Activated CD8-positive, alpha-beta memory T cell treated with anti-CD3 and anti-CD28 coated beads, Interleukin-2, amount 50 U/mL, for 48 hours (primary cell): ENCODE measurements at places on chromosomes 6 and 20.

DNA sequence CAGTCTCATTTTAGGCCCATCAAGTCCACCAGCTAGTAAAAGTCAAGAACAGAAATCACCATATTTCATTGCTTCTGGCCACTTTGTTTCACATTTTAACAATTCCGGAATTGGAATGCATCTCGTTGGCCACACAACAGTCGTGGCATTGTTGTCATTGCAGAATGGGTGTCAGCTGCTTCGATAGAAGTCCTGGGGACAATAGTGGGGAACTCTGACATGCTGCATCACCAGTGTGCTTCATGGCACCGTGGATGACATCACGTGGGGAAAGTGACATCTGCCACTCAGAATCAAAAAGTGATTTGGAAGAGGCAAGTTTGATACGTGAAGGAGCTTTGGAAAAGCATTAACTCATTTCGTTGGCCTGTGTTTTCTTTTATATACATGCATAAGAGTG is 43.8 kb upstream of the XRN2 start:
- no peak for DNase-seq

- DNase-seq = no peak
Observed at GRCh38 chr20:38199501-38200390, 34.7 kb upstream of the TGM2 start.

GRCh38 chr6:105587349-105588122 is 184.7 kb upstream of the PREP start:
- DNase-seq = no peak

DNA sequence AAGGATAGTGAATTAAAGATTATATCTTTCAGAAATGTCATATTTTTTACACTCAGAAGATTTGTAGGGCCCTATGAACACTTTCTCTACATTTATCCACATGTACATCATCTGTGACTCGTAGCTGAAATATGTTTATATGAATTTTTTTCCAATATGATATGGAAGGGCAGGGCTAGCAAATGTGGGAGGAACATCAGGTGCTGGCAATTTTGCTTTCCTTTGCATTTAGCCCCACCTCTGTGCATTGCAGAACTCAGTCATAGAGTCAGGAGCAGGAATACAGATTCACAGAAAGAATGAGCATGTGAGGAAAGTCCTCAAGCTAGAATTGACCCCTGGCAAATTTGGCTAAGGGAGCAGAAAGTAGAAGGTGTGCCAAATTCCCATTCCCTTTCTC is 129.9 kb downstream of the CRYBG1 start:
- DNase-seq = no peak

DNA sequence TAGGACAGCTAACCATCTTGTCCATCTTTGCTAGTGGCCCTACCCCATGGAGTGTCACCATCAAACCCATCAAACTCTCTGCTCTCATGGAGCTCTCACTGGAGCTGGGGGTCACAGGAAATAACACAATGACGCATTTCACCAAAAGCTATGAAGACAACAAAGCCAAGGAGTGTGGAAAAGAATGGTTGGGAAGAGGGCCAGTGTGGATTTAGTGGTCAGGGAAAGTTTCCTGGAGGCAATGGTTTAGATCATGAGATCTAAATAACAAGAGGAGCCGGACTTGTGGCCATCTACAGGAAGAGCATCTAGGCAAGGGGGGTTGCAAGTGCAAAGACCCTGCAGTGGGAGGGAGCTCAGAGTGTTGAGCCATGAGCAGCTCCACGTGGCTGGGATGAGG is 189.5 kb downstream of the BMP7 start:
- no peak for DNase-seq

DNA sequence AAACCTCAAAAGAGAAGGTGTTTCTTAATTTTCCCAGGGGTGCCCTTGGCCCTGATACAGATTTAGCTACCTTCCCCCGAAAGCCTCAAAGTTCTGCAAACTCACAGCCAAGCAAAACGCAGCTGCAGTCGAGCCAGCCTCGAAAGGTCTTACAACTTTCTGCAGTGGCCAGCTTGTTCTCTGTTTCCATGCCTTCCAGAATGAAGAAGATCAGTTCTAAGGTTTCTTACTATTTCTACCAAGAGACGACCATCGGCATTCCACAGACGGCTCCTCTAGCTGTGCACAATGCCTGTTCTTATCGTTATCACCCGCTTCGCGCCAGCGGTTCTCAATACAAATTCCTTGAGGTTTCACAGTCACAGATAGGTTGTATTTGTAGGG is 28.5 kb upstream of the CCR6 start:
- DNase-seq = no peak

DNA sequence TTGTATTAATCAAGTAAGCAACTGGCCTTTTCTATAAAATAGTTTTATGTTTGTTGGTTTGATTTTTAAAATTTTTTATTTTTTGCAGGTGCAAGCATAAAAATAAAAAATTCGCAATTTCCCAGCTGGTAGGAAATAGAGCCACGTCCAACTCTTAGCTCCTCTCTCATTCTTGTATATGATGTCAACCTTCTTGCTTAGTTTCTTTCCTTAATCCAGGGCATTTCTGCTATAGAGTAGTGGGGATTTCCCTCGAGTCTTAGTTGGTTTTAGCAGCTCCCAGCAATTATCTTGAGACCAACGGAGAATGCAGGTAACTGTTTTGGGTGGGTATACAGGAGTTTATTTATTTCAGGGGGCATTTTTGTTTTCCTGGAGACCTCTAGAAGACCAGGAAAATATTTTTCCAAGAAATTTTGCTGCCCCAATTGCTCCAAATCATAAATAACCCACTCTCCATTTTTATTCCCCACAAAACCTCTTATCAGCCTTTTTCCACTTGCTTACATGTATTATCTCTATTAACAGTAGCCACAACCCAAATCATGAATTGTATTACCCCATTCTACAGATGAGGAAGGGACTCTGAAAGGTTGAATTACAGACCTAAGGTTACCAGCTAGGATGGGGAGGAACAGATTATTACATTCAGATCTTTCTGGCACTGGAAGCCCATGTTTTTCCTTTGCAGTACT is 18.4 kb downstream of the PHACTR2 start:
- DNase-seq = no peak

DNA sequence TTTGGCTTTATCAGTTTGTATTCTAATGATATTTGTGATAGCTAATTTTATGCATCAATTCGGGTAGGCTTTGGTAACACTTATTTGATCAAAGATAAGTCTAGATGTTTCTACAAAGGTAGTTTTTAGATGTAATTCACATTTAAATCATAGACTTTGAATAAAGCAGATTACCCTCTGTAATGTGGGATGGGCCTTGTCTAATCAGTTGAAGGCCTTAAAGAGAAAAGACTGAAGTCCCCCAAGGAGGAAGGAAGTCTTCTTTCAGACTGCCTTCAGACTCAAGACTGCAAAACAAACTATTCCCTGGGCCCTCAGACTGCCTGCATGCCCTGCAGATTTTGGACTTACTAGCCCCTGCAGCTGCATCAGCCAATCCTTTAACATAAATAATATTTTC is 178.5 kb downstream of the TRDN start:
- no peak for DNase-seq

GRCh38 chr6:146026873-146027272 is 2.0 kb upstream of the GRM1 start:
- DNase-seq = no peak

DNA sequence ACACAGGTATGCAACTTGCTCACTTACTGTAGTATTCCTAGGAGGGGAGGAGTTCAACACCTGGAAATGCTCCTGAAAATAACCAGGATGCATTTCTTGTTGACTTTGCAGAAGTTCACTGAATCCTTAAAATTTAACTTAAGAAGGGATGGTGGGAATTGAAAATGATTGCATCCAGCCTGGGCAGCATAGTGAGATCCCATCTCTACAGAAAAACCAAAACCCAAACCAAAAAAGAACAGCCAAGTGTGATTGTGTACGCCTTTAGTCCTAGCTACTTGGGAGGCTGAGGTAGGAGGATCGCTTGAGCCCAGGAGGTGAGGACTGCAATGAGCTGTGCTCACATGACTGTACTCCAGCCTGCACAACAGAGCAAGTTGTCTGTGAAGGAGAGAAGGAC is 1.7 kb downstream of the DNAH8 start:
- no peak for DNase-seq

- DNase-seq = no peak
Observed at GRCh38 chr6:170038708-170039107, 252.2 kb downstream of the DLL1 start.

DNA sequence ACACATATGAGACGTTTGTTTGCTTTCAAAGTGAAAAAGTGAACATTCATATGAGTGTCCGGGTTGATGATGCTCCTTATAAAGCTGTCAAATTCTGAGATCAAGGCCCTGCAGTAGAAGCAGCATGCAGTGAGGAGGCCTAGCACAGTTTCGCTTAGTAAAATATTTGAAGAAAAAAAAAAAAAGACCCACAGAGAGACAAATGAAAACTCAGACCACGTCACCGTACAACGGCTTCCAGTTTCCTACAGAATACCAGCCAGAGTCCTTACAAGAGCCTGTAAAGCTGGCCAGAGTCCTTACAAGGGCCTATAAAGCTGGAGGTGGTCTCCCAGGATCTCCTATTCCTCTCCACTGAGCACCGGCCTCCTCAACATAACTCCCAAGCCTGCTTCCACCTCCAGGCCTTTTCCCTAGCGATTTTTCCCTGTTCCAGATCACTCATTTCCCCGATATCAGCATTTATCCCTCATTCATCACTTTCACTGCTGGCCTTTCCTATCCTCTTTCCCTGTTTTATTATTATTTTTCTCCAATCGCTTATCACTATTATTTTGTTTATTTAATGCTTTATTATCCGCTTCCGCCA is 1.5 kb upstream of the HMGN4 start:
- DNase-seq = no peak

- no peak for DNase-seq
Observed at GRCh38 chr6:36791521-36792135, 47.6 kb downstream of the CPNE5 start.

DNA sequence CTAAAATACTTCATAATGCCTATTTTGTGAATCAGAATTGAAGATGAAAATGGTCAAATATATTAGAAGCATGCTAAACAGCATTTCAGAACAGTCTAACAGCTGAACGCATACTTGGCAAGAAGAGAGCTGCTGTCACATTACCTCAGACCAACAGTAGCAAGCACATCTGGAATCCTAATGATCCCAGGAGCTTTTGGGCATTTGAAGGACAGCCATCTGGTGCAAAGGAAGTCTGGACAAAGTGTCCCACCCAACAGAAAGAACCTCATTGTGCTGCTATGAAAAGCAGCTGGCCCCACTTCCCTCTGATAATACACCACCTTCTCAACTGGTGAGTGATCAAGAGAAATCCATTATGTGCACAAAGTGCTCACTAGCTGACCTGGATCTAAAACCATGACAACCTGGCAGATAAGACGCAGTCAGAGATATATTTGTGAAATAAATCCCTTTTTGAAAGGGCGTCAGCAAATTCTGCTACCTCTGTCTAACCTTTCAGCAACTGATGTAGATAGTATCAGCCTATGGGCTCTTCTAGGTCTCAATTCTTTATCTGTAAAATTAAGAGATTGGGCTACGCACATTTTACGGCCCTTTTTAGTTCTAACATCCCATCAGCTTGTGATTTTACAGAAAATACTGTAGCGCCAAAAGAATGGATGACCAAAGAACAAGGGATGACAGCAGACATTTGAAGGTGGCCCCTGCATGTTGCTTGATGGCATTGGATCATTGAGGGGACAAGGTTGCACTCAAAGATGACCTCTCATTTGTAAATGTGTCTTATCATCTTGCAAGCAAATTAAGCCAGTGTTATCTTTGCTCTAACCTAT is 78.7 kb downstream of the SGK1 start:
- no peak for DNase-seq

- DNase-seq = no peak
Observed at GRCh38 chr6:116439522-116440051, 21.6 kb upstream of the CALHM6 start.

- no peak for DNase-seq
Observed at GRCh38 chr20:53157443-53158408, 185.6 kb downstream of the TSHZ2 start.

GRCh38 chr20:2234598-2235191 is 61.1 kb upstream of the TGM3 start:
- no peak for DNase-seq

GRCh38 chr6:127637830-127638409 is 60.9 kb downstream of the C6orf58 start:
- no peak for DNase-seq
